Mammary epithelial cell (primary cell): ENCODE measurements at places on chromosomes 2 and 18.

DNA sequence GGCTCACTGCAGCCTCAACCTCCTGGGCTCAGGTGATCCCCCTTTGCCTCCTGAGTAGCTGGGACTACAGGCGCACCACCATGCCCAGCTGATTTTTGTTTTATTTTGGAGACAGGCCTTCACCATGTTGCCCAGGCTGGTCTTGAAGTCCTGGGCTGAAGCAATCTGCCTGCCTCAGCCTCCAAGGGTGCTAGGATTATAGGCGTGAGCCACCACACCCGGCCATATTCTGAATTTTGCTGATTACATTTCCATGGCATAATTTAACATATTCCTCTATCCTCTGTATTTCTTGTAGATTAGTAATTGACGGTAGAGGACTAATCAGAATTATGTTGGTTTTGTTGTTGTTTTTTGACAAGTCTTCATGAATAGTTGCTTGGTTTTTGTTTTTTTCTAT is 50.6 kb downstream of the MEX3C start:
- DNase-seq = no peak

- peak; percentile 84 for DNase-seq
Observed at GRCh38 chr2:42795841-42796301, 3.5 kb upstream of the HAAO start.

- DNase-seq = no peak
Observed at GRCh38 chr2:240412975-240413812, 22.3 kb upstream of the GPC1 start.

GRCh38 chr18:38038242-38038641 is 472.6 kb upstream of the CELF4 start:
- DNase-seq = peak; percentile 1

GRCh38 chr18:32469190-32469651 is 1.5 kb downstream of the GAREM1 start:
- peak; percentile 40 for DNase-seq
